CD8-positive, alpha-beta memory T cell (primary cell): ENCODE measurements at places on chromosomes 1 and 21. TPM values are rescaled to one million over a fixed set of nuclear protein-coding genes. Genes with fewer than 3 reads are reported as not detected.

The VHLL gene
- not detected for total RNA-seq

- no peak for DNase-seq
These were observed 57.6 kb upstream of the FMO3 start for GRCh38 chr1:171032822-171033702.

GRCh38 chr1:244992833-244993232 is 128.5 kb upstream of the HNRNPU start:
- DNase-seq = no peak

- no peak for DNase-seq
These were observed 107.0 kb downstream of the PLXNA2 start for GRCh38 chr1:208137193-208137592.

The BEND5 gene
- 1.1 TPM for total RNA-seq

DNA sequence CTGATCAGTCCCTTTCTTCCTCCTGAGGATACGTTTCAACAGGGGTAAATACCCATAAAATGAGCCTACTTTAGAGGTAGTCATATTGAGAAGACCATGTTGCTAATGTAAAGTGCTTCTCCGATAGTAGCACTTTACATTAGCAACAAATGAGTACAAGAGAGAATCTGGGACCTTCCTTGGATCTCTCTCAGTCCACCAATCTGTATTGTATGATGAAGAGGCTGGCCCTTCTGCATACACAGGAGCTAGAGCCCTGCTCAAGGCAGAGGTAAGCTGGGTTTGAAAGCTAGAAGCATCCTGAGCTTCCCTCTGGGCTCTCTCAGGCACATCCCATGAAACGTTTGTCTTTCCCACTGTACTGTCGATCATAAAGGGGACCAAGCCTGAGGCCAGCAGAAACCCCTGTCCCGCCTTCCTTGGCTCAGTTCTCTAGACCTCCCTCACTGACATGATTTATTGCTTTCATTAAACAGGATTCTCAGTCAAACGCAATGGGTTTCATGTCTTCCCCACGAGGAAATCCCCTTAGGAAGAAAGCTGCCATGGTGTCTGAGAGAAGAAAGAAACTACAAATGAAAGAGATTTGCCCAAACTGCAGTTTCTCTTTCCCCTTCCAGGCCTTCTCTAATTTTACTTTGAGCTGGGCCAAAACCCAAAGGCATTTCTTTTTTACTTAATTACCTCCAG is 62.8 kb upstream of the BCAR3 start:
- DNase-seq = no peak

DNA sequence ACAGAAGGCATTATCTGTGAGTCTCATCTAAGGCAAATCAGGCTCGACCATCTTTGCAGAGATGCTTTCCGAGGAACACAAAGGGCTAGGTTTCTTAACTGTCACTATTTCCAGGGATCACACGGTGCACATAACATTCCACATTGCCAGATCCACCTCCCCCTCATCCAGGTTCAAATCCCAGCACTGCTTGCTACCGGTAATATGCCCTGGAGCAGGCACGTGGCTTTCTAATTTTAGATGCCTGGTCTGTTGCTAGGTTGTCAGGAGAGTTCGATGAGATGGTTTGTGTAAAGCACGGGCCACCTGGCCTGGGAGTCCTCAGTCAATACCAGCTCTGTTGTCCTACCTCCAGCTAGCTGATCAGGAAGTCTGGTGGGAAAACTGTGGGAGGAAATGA is 598.6 kb downstream of the NPHP4 start:
- DNase-seq = no peak

DNA sequence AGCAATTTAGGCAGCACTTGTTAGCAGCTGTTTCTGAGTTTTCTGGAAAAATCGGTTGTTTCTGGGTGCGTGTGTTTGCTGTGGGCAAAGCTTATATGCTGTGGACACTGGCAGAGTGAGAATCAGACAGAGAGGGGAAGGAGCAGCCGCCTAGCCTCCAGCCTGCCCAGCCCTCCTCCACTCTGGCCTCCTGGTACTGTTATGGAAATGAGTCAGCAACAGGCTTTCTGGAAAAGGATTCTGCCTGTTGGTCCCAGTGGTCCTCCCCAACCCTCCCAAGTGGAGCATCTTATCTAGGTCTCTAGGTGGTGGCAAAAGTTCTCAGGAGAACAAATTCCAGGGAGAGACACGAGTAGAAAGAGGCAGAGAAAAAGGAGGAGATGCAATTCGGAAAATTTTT is 42.2 kb upstream of the GOLT1A start:
- DNase-seq = no peak

The PDE9A gene
- total RNA-seq = 1.5 TPM
